ENCODE measurements at places on chromosomes 11 and 22.

DNA sequence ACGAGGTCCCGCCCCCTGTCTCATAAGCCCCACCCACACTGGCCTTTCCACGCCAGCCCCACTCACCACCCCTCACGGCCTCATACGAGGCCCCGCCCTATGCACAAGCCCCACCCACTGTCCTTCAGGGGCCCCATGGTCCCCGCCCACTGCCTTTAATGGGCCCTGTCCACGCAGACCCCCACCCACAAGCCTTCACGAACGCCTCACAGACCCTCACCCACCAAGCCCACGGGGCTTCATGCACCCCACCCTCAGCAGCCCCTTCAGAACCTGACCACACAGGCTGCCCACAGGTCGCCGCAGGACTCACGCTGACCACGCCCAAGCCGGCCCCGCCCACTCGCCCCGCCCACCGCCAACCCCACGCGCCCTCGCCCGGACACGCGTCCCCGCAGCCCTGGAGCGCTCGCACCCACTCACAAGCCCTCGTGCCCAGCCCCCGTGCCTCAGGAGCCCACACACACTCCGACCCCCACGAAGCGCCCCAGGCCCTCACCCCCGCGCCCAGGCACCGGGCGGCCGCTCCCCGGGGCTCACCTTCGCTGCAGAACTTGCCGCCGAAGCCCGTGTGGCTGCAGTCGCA lies 10.5 kb downstream of the NRXN2 start:
- DNase-seq = no peak

GRCh38 chr11:44564670-44565210 lies 723 bp upstream of the CD82 start:
- no peak for DNase-seq

GRCh38 chr22:17140022-17140421 lies 18.9 kb upstream of the TMEM121B start:
- no peak for DNase-seq

- DNase-seq = no peak
Measured at GRCh38 chr11:100434821-100435641, 252.1 kb upstream of the ARHGAP42 start.

GRCh38 chr11:103622296-103622695 lies 414.1 kb upstream of the DDI1 start:
- no peak for DNase-seq

- peak; percentile 38 for DNase-seq
Measured at GRCh38 chr11:82978422-82979099, 77.0 kb downstream of the DDIAS start.

Data from kidney epithelial cell (primary cell).